Spinal cord (tissue), 10 donors: ENCODE measurements at places on chromosomes 1 and 21.

- no peak for DNase-seq
Measured at GRCh38 chr1:162928141-162928540, 67.2 kb upstream of the CCDC190 start.

GRCh38 chr1:156549390-156549789 is 23.0 kb downstream of the IQGAP3 start:
- DNase-seq = no peak

GRCh38 chr1:58755468-58755872 is 28.4 kb downstream of the JUN start:
- DNase-seq = no peak

DNA sequence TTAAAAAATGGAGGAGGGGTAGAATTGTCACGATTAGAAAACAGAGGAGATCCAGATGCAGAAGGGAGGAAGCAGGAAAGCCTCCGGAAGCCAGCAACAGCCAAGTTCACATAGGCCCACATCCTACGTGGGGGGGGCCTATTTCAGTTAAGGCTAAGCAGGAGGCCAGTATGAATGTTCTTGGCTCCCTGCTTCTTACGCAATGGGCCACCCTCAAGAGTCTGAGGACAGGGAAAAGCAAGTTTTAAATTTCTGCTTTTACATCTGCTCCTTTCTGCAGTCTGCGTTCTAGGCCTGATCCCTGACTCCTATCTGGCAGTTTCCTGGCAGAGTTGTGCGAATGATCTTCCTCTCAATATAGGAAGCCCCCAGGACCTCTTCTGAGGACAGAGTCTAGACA is 30.6 kb downstream of the RABIF start:
- no peak for DNase-seq

GRCh38 chr1:8922962-8923361 is 22.7 kb upstream of the CA6 start:
- no peak for DNase-seq

DNA sequence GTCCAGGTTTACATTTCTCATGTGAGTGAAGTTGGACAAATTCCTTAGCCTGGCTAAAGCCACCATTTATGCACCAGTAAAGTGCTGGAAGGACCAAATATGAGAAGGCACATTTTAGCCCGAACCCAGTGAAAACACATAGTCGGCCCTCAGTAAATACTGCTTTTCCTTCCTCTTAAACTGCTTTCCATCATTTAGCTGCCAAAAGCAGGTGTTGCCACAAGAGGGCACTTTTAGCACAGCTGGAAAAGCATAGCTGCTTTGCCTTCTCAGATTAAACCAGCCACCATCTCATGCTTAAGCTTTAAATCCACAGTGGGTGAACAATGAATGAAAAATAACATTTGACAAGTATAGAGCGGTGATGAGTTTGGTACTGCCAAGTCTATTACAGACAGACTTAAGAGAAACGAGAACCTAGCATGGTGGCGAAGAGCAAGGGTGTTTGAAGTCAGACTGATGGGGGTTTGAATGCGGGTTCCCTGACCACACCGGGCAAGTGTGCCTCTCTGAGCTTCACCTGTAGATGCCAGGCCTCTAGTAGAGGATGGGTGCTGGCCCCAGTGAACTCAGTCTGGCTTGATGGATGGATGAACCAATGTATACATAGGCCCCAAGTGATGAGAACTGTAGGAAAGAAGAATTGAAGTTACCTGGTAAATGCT is 57.8 kb downstream of the SLC35D1 start:
- no peak for DNase-seq

- no peak for DNase-seq
Measured at GRCh38 chr1:29190718-29191117, 9.0 kb upstream of the SRSF4 start.

DNA sequence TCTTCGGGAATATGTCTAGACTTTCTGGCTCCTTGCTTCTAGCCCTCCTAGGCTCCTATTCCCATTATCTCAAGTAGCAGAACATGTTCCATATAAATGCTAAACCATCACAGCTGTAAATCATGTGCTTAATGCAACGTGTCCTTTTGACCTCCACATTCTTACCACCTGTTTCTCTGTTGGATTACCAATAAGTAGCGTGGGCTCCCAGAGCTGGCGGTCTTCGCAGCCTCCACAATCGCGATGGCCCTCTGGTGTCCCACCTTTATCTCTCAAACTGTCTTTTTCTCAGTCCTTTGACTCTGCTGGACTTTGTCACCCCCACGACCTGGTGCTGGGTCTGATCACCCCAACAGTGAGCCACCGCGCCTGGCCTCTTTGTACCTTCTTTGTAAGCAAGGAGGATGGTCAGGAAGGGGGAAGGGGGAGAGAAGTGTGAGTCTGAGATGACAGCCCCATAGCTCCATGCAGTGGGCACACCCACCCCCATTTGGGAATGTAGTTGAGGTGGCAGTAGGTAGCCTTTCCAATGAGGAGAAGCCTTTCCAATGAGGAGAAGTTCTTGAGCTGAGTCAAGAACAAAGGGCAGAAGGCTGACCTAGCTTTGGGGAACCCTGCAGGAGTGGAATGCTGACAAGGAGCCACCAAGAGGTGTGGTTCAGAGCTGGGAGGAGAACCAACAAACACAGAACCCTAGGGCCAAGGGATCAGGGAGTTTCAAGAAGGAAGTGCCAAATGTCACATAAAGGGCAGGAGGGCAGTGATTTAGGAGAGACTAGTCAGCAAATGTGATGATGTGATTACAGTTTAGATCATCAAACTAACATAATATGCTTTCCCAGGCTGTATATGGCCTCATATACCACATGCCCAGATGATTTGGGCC is 14.2 kb downstream of the TRAF5 start:
- no peak for DNase-seq

GRCh38 chr21:45145146-45145545 is 70.8 kb downstream of the ADARB1 start:
- DNase-seq = no peak

- DNase-seq = peak; percentile 62
Measured at GRCh38 chr1:168291222-168291837, 10.7 kb downstream of the TBX19 start.

GRCh38 chr1:241870336-241870735 is 22.3 kb downstream of the EXO1 start:
- DNase-seq = no peak

DNA sequence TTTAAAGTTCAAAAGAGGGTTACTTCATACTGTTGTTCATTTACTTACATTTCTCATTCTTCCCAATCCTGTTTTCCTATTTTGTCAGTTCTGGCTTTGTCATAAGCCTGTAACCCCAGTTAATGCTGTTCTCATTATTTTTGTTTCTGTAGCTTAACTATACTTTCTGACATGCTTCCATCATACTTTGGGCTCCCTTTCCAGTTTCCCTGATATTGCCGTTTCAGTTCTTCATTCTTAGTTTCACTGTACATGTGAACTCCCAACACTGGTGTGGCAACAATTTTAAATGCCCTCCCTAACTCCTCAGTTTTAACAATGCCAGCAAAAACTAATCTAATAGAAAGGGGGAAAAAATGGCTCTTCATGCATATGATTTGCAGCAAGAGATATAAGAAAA is 456.7 kb downstream of the LMO4 start:
- DNase-seq = no peak

- no peak for DNase-seq
Measured at GRCh38 chr1:247576514-247576913, 11.6 kb upstream of the OR2G2 start.

DNA sequence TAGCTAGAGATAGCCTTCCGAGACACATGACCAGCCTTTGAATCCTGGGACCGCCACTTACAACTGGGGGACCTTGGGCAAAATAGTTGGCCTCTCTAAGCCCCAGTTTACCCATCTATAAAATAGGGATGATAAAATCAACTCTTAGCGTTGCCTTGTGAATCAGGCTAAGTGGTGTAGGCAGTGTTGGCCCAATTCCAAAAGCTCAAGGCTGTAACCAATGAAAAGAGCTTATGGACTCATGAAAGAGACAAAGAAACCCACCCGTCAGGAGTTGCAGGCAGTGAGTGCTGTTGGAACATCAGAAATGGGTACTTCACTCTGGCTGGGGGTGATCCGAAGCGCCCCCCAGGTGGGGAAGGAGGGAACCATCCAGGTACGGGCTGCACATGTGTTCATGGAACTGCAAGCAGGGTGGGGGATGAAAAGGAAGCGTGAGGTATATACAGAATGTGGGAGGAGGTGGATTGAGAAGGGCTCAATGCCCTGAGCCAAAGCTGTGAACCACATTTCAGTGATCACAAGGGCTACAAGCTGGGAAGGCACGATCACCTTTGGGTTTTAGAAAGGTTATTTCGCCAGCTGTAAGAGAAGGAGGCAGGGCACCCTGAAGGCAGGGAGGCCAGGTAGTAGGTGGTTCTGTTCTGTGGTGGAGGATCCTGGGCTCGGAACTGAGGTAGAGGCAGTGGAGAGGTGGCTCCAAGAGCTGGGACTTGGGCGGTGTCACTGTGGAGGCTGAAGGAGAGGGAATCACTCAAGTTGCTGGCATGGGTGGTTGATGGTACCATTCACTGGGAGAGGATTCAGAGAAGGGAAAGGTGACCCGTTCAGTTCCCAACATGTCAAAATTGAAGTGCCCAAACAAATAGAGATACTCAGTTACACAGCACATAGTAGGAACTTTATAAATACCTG is 11.4 kb upstream of the KIAA1614 start:
- no peak for DNase-seq

DNA sequence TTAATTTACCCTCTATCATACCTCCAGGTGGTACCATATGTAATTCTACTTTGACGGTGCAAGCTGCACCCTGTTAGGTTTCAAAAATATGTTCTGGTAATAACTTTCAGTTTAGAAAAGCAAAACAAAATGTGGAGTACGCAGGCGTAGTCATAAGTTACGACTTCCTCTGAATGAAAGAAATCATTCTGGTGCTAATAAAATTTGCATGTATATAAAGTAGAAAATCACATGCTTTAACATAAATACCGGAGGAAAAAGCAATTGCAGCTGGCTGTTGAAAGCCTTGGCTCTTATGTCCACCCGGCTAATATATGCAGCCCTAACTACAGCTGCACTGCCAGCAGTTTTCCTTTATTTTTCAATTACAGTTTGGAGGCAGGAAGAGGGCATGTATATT is 65.2 kb upstream of the TMPRSS15 start:
- DNase-seq = no peak

DNA sequence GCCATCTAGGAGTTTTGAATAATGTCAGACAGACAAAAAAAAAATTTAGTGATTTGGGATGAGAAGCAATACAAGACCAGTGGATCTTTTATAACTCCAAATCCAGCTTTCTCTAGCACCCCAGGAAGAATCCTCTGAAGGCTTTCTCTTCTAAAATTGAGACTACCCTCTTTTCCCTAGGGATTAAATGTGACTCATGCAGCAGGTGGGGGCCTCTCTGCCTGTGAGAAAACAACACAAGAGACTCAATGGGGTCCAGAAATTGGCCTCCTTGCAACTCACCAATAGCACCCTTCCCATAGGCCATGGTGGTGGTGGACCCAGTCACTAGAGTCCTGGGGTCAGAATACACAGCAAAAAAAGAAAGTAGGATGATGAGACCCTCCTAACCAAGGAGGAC is 120.3 kb upstream of the ATP1A1 start:
- DNase-seq = no peak

DNA sequence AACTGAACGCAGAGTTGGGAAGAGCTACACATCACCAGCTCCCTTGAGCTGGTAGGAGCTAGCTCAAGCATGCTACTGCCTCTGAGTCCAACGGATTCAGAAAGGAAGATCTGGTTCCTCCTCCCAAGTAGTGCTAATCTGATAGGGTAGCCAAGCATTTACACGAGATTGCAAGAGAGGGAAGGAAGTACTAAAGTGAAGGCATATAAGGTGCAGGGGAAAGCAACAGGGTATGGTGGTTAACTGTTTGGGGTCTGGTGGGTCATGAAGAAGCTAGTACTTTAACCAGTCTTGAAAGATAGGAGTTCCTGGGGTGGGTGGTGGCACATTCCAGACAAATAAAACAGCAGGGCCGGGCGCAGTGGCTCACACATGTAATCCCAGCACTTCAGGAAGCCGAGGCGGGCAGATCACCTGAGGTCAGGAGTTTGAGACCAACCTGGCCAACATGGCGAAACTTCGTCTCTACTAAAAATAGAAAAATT is 20.2 kb upstream of the ZNF436 start:
- DNase-seq = no peak

GRCh38 chr1:152185544-152186391 is 26.7 kb upstream of the RPTN start:
- peak; percentile 37 for DNase-seq

DNA sequence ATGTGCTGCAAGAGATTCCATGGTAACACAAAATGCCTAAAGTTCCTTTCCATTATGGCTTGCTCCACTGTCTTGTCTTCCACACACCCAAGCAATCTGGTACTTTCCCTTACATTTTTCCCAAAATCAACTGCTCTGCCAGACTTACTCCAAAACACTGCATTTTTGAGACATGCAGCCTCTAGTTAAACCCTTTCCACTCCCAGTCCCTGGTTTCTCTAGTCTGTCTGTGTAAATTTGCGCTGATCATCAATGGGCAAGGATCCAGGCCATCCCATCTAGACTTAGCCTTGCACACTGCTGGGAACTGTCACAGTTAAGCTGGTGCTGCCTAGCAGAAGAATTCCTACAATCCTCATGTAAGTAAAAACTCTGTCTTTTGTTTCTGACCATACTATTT is 47.8 kb downstream of the DAB1 start:
- DNase-seq = no peak

DNA sequence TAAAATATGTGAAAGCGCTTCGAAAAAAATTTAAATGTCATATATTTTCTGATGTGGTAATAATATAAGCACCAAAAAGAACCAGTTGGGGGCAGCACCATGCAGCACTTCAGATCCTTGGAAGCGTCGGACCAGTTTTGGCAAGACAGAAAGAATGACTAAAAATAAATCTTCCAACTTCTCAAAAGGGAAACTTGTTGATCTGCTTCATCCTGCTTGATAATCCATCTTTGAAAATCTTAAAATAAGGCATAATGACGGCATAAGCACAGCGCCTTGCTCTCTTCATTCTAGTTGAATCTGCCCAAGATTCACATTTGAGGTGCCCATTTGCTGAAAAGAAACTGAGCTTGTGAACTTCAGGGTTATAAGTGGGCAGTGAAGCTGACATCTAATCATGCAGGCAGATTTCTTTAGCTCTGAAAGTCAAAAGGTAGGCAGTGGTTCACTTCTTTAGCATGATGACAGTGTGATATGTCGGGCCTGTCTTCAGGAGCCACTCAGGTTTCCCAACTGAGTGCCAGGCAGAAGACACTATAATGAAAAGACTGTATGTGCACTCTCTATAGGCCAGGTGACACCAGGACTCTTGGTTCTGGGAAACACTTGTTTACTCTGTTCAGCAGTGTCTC is 19.8 kb upstream of the MUTYH start:
- DNase-seq = peak; percentile 88

- no peak for DNase-seq
Measured at GRCh38 chr21:36460866-36461265, 19.1 kb downstream of the CLDN14 start.
